GM12891 (cell line): ENCODE measurements at places on chromosomes 3 and 15.

DNA sequence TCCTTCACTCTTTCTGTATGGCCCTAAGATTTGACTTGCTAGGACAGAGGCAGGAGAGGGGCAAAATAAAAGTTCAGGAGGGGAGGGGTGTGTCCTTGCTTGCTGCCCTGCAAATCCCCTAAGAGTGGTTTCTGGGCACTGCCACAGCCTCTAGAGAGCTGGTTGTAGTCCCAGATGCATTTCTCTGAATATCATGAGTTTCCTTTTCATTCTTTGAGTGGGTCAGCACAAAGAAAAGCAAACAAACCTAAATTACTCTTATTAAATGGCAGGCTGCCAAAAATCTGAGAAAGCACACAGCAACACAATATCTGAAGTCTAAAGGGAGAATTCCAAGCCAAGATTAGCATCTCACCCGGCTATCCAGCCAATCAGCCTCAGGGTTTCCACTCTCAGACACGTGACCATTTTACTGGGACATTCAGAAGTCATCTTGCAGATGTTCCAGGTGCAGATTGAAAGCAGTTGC lies 919.3 kb downstream of the TUSC7 start:
- DNase-seq = no peak

GRCh38 chr3:53890726-53891475 lies 758 bp downstream of the SELENOK start:
- no peak for DNase-seq

GRCh38 chr15:70522323-70522966 lies 240.9 kb downstream of the UACA start:
- no peak for DNase-seq

GRCh38 chr3:82087958-82088357 lies 326.5 kb upstream of the GBE1 start:
- no peak for DNase-seq

- DNase-seq = no peak
Observed at GRCh38 chr3:171266740-171267073, 193.5 kb downstream of the TNIK start.

GRCh38 chr3:54426381-54426780 lies 304.0 kb downstream of the CACNA2D3 start:
- no peak for DNase-seq

- DNase-seq = no peak
Observed at GRCh38 chr3:86960550-86960949, 30.4 kb downstream of the VGLL3 start.

GRCh38 chr15:68372291-68372811 lies 59.6 kb downstream of the ITGA11 start:
- DNase-seq = no peak

DNA sequence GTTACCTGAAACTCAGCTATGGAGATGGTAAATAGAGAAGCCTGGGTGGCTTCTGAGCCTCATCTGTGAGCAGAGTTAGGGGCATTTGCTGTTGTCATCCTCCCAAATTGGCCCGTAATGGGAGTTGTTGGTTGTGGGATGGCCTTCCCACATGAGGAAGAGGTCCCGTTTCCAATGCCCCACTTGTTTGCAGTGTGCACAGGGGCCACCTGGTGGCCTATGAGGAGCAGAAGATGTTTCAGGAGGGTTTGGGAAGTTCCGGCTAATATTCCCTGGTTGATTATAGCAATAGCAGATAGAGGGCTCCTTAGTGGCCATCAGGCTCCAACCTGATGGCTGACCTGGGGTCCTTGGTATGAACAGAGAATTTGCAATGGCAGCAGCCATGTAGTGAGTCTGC lies 1546.5 kb downstream of the OTOL1 start:
- DNase-seq = no peak

DNA sequence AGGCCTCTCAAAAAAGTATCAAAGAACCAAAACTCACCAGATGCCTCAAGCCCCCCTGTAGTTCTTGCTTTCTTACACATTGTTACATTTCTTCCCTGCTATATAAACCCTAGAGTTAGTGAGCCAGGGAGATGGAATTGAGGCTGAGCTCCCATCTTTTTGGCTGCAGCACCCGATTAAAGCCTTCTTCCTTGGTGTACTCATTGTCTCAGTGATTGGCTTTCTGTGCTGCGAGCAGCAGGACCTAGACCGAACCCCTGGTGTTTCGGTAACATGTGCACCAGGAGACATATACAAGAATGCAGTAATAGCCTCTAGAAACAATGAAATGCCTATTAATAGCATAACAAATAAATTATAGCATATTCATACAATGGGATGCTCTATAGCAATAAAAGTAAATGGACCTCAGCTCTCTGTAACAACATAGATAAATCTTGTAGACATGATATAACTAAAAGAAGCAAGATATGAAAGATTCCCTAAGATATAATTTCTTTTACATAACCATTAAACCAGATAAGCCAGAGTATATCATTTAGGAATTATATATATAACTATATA lies 174.0 kb downstream of the NEK11 start:
- DNase-seq = no peak
